ENCODE measurements at places on chromosomes 6 and 20.
A peak's percentile ranks its signal among the peaks of the same experiment; 100 is the strongest.

- DNase-seq, result no peak
Measured at GRCh38 chr6:163698086-163698485, 283.6 kb downstream of the QKI start.

- peak; percentile 31 for DNase-seq
Measured at GRCh38 chr20:47502271-47503239, 868 bp downstream of the NCOA3 start.

- DNase-seq, result no peak
Measured at GRCh38 chr20:56175884-56176283, 72.6 kb upstream of the MC3R start.

- no peak for DNase-seq
Measured at GRCh38 chr20:38299963-38300362, 4.0 kb upstream of the BPI start.

GRCh38 chr6:33592595-33593413 is 12.7 kb upstream of the BAK1 start:
- DNase-seq, result no peak

GRCh38 chr6:20900389-20901160 is 366.3 kb downstream of the CDKAL1 start:
- DNase-seq, result no peak

DNA sequence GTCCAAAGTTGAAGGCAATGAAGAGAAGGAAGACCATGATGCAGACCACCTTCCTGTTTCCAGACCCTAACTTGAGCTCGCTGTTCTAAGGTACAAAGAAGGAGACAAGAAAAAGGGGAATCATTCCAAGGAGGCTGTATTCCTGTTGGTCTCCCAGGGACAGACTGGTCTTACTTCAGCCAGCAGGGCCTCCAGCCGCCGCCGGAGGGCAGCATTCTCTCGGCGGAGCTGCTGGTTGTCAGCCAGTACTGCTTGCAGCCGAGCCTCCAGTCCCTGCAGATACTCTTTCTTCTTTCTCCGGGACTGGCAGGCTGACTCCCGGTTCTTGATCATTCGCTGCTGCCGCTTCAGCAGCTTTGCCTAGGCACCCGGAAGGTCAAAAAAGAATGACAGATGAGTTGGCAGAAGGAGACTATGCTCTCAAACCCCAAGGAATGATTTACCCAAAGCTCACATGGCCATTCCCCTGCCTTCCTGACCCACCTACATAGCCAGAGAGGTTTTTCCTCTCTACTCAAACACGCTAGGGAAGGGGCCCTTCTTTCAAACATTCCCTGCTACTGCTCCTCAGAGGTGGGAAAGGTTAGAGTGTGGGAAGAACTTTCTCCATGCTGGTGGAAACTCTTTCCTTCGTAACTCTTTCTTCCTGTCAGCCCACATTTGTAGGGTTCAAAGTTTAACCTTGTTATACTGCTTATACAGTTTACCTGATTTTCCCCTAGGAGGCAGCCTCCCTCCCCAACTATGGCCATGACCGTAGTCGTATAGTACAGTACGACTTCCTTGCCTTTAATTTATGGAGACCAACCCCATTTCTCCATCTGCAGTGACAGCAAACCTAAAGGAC is 9.0 kb downstream of the ATF6B start:
- DNase-seq, result peak; percentile 62

DNA sequence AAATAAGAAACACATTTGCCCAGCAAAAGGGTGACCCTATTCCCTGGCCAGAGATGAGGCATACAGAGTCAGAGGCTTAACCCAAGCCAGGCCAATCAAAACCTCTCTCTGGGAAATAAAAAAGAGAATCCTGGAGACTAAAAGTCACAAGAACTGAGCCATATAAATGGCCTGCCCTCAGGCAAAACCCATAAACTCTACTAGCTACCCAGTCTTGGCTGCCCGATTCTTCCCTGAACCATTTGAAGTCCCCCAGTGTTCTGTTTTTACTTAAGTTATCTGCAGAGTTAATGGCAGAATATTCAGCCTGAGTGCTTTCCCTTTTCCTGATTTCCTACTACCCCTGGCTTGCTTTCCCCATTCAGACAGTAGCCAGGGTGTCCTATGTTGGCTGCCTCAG is 13.9 kb downstream of the KCNK15 start:
- DNase-seq, result no peak

DNA sequence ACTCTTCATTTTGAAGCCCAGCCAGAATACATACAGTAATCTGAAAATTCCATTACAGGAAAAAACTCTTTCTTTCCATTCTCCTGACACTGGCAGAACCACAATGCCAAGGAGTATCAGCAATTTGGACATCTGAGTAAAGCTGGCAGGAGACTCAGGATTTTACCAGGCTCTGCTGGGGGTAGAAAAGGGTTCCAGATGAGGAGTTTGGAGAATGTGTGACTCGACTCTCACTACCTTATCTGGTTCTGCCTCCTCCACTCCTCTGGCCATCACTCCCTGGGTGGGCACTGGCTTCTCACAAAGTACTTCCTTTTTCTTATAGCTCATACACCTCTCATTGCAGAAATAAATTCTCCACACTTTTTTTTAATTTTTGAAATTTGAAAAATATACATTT is 10.6 kb upstream of the WFDC8 start:
- DNase-seq, result no peak

- DNase-seq, result no peak
Measured at GRCh38 chr6:7150381-7151064, 42.8 kb downstream of the RREB1 start.

GRCh38 chr6:40398034-40398691 is 189.0 kb downstream of the LRFN2 start:
- no peak for DNase-seq

- DNase-seq, result no peak
Measured at GRCh38 chr6:80438772-80439171, 332.3 kb downstream of the BCKDHB start.

DNA sequence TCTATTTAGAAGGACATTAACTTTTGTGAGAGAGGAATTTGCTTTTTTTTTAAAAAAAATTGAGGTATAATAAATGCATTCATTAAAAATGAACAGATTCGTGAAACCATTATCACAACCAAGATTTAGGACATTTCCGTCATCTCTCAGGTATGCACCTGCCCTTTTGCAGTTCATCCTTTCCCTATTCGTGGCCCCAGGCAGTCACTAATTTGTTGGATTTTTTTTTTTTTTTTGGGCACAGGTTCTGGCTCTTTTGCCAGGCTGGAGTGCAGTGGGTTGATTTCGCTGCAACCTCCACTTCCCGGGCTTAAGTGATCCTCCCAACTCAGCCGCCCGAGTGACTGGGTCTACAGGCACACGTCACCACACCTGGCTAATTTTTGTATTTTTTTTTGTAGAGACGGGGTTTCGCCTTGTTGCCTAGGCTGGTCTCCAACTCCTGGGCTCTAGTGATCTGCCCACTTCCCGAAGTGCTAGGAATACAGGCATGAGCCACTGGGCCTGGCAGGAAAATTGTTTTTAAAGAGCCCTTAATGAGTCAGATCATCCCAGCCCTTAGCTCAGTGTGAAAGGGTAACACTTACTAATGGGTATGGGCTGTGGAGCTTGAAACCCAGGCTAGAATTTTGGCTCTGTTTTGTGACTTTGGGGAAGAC is 9.2 kb downstream of the PHF3 start:
- DNase-seq, result no peak

GRCh38 chr6:53347250-53347920 is 1.4 kb downstream of the ELOVL5 start:
- peak; percentile 46 for DNase-seq

GRCh38 chr6:109023356-109023925 is 71.2 kb downstream of the SESN1 start:
- DNase-seq, result no peak

GRCh38 chr6:77461796-77462195 is 1.5 kb downstream of the HTR1B start:
- DNase-seq, result no peak

GRCh38 chr6:139354189-139354588 is 20.3 kb downstream of the CITED2 start:
- DNase-seq, result no peak

GRCh38 chr6:170265655-170266054 is 25.2 kb downstream of the DLL1 start:
- no peak for DNase-seq

DNA sequence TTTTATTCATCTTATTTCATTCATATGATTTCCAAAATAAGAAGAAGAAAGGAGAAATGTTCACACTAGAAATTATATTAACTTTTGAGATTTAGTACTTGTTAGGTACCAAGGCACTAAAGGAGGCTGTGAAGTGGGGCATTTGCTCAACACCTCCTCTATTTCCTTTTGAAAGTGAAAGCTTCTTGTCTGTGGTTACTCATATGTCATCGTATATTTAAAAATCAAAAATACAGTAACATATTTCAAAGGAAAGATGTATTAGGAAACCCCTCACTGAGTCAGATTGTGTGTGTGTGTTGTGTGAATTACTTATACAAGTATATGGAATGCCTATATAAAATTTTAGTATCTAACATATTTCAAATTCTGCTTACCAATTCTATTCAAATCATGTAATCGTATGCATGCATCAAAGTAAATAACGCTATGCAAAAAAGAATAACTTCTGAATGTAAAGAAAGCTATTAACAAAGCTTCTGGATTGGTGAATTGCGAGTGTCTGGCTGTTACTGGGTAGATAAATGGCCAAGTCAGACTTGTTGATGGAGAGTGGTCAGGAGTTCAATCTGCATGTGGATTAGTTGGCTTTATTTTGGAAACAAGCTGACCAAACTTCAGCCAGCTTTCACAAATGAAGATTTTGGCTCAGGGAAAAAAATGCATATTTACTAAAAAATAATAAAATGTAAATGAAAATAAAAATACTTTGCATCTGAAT is 70.9 kb downstream of the PACRG start:
- no peak for DNase-seq

DNA sequence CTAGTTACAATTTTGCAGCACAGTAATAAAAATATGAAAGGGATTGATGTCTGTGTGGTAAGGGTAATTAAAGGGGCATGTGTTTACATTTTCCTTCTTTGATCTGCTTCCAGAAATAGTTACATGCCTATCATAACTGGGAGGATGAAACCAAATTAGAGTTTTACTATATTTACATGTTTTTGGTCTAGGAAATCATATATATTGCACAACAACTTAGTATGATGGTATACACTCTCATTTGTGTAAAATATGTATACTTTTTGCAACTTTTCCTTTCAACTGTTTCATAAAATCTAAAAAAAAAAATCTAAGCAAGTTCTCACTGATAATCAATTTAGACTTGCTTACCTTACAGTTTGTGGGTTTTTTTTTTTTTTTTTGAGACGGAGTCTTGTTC is 32.2 kb downstream of the DCBLD1 start:
- no peak for DNase-seq

DNA sequence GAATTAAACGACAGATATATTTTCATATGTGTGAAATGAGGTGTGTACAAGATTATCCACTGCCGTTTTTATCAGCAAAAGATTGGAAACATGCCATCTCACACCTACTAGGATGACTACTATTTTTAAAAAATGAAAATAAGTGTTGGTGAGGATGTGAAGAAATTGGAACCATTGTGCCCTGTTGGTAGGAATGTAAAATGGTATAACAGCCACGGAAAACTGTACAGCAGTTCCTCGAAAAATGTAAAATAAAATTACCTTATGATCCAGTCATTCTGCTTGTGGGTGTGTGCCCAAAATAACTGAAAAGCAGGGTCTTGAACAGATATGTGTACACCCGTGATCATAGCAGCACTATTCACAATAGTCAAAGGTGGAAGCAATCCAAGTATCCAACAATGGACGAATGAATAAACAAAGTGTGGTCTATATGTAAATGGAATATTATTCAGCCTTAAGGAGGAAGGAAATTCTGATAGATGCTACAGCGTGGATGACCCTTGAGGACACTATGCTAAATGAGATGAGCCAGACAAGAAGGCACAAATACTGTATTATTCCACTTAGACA is 27.0 kb upstream of the CCN5 start:
- DNase-seq, result no peak

DNA sequence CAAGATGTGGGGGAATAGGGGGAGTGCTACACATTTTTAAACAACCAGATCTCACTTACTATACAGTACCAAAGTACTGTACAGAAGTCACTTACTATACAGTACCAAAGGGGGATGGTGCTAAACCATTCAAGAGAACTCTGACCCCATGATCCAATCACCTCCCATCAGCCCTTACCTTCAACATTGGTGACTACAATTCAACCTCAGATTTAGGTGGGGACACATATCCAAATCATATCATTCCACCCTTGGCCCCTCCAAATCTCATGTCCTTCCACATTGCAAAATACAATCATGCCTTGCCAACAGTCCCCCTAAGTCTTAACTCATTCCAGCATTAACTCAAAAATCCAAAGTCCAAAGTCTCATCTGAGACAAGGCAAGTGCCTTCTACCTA is 49.9 kb upstream of the CD2AP start:
- DNase-seq, result no peak

- no peak for DNase-seq
Measured at GRCh38 chr6:82277686-82278085, 30.1 kb upstream of the IBTK start.

DNA sequence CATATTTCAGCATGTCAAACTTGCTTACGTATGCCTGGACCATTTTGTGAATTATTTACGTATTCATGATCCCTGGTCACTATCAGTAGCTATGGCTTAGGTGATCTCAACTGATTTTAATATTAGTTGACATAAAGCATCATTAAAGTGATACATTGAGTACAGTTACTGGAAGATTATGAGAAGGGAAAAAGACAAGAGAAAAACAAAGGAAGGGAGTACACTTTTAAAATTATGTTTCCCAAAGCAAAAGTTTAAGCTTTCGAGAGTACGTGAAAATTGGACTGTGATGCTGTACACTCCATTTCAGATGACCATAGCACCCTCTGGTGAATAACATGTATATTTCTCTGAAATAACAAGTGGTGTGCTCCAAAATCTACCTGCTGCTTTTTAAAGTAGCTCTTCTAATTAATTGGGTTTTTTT is 215.0 kb upstream of the HSF2 start:
- no peak for DNase-seq

- no peak for DNase-seq
Measured at GRCh38 chr6:155120034-155120433, 124.9 kb downstream of the TIAM2 start.

- DNase-seq, result no peak
Measured at GRCh38 chr6:168919470-168920179, 334.0 kb downstream of the THBS2 start.
